ENCODE measurements at places on chromosomes 7 and 10. TPM values are rescaled to one million over a fixed set of nuclear protein-coding genes. Genes with fewer than 3 reads are reported as not detected.

GRCh38 chr7:70624500-70625103 lies 507.3 kb upstream of the GALNT17 start:
- H3K27me3 ChIP-seq, result no peaks in the 10 kb centered on the region
- H3K27ac ChIP-seq, result no peak overlapping the region
- no peak for DNase-seq
- no peaks in the 10 kb centered on the region for H3K36me3 ChIP-seq

DNA sequence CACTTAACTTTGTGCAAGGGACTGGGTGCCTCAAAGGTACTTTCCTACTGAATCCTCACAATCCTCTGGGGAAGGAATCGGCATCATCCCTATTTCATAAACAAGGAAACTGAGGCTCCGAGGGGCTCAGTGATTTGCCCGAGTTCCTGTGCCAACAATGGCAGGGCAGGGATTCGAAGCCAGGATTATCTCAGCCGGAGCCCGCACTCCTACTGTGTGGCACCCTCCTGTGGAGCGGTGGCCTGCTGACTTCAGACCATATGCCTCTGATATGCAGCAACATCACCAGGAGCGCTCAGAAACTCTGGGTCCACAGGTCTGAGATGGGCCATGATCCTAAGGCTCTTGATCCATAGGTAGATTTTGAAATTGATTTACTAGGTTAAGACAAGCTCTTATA lies 46.6 kb downstream of the PODXL start:
- H3K4me3 ChIP-seq, result no peak overlapping the region
- H3K27me3 ChIP-seq, result no peaks in the 10 kb centered on the region
- no peak for DNase-seq
- no peak overlapping the region for H3K27ac ChIP-seq
- H3K4me1 ChIP-seq, result peaks cover 2% of the 10 kb centered on the region

DNA sequence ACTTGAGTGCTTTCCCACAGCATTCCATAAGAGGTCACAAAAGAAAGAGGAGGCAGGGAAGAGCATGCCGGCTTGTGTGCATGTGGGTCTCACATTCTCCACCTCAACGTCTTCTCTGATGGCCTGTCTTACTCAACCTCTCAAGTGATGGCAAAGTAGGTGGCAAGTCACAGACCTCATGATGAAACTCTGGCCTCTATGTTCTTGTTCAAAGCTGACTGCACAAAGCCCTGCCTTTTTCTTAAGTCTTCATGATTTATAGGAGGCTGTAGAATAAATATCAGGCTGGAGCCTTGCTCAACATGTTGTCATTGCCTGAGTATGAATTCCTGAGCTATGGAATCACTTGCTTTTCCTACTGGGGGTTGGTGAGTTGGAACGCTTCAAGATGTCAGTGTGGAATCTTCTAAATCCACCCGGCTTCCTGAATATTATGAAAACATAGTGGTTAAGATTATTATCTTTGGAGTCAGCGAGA lies 213.6 kb upstream of the INHBA start:
- H3K4me1 ChIP-seq, result no peaks in the 10 kb centered on the region
- H3K4me3 ChIP-seq, result no peak overlapping the region
- DNase-seq, result no peak
- H3K27ac ChIP-seq, result no peak overlapping the region
- no peaks in the 10 kb centered on the region for H3K27me3 ChIP-seq

GRCh38 chr7:32154797-32155196 lies 84.6 kb upstream of the PDE1C start:
- H3K36me3 ChIP-seq, result no peaks in the 10 kb centered on the region
- no peak overlapping the region for H3K4me3 ChIP-seq
- no peaks in the 10 kb centered on the region for H3K27me3 ChIP-seq

- no peaks in the 10 kb centered on the region for H3K36me3 ChIP-seq
- peaks cover 2% of the 10 kb centered on the region for H3K4me1 ChIP-seq
- DNase-seq, result no peak
- no peaks in the 10 kb centered on the region for H3K27me3 ChIP-seq
- H3K4me3 ChIP-seq, result no peak overlapping the region
- H3K27ac ChIP-seq, result no peak overlapping the region
These were observed 58.0 kb upstream of the PRKAR2B start for GRCh38 chr7:106986450-106986977.

DNA sequence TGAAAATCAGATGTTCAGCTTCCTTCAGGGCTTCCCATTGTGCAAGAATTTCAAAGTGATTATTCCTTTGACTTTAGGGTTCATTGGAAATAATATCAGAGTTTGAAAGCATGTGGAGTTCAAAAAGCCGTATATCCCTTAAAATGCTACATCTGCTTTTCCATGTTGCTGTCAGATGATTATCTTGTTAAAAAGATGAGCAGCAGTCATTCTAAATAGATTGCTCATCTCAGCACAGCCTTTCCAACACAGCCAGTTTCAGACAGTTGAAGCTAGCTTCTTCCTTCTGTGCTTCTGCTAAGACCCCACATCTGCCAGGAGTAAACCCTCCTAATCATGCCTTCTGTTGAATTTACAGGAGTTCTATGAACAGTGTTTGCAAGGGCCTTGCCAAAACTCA lies 204.4 kb upstream of the PTER start:
- no peak overlapping the region for H3K27ac ChIP-seq
- H3K4me1 ChIP-seq, result no peaks in the 10 kb centered on the region
- no peak overlapping the region for H3K4me3 ChIP-seq
- H3K36me3 ChIP-seq, result no peaks in the 10 kb centered on the region

- H3K36me3 ChIP-seq, result no peaks in the 10 kb centered on the region
- H3K4me1 ChIP-seq, result no peaks in the 10 kb centered on the region
- H3K4me3 ChIP-seq, result no peak overlapping the region
These were observed 141.3 kb downstream of the EPC1 start for GRCh38 chr10:32205670-32206069.

DNA sequence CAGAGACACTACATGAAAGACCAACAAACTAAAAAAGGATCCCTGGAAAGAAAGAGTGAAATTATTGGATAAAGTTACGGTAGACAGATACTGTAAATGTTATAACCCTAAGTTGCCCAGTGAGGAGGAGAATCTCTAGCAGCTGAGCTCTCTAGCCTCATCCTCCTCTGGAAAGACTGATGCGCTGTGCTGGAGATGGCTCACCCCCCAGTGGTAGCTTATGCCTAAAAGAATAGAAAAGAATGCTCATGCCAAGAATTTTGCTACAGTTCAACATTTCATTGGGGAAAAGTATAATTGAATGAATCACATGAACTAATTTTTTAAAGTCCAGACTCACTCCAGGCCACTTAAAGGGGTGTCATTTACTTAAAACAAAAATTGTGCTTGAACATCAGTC lies 50.8 kb upstream of the RNF32 start:
- DNase-seq, result no peak
- no peaks in the 10 kb centered on the region for H3K27me3 ChIP-seq
- no peaks in the 10 kb centered on the region for H3K4me1 ChIP-seq
- no peaks in the 10 kb centered on the region for H3K36me3 ChIP-seq

Gene TEX47
- not detected for total RNA-seq

Gene C7orf57
- total RNA-seq, result not detected

Gene SPOCK2
- total RNA-seq, result 12.9 TPM
